ENCODE measurements at places on chromosomes 6 and 20.

GRCh38 chr6:46269447-46270229 lies 98.9 kb upstream of the ENPP5 start:
- no peak for DNase-seq

DNA sequence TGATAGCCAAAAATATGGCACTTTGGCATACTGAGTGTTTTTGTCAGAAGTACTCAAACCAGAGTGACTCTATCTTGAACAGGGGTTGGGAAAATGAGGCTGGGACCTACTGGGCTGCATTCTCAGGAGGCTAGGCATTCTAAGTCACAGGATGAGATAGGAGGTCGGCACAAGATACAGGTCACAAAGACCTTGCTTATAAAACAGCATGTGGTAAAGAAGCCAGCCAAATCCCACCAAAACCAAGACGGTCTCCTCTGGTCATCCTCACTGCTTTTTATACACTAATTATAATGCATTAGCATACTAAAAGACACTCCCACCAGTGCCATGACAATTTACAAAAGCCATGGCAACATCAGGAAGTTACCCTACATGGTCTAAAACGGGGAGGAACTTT lies 985.1 kb downstream of the HACE1 start:
- DNase-seq, result no peak

GRCh38 chr6:54681987-54682386 lies 164.6 kb upstream of the FAM83B start:
- DNase-seq, result no peak

DNA sequence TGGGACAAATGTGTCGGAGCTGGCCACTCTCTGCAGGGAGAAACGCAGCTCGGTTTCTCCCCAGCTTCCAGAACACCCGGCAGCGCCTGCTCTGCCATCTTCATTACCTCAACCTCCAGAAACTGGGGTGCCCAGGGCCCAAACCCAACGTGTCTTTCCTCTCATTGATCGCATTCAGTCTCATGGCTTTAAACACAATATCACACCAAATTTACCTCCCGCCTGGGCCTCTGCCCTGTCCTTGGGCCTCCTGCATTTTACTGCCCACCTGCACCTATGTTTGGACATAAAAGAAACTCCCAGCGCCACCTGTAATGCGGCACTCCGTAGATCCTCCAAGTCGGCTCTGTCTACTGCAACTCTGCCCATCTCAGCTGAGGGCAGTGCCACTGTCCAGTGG lies 22.2 kb downstream of the SERPINB6 start:
- DNase-seq, result no peak

GRCh38 chr6:127538750-127539264 lies 19.7 kb upstream of the MTCL3 start:
- no peak for DNase-seq

- no peak for DNase-seq
Measured at GRCh38 chr6:28082939-28083338, 2.6 kb downstream of the ZNF165 start.

DNA sequence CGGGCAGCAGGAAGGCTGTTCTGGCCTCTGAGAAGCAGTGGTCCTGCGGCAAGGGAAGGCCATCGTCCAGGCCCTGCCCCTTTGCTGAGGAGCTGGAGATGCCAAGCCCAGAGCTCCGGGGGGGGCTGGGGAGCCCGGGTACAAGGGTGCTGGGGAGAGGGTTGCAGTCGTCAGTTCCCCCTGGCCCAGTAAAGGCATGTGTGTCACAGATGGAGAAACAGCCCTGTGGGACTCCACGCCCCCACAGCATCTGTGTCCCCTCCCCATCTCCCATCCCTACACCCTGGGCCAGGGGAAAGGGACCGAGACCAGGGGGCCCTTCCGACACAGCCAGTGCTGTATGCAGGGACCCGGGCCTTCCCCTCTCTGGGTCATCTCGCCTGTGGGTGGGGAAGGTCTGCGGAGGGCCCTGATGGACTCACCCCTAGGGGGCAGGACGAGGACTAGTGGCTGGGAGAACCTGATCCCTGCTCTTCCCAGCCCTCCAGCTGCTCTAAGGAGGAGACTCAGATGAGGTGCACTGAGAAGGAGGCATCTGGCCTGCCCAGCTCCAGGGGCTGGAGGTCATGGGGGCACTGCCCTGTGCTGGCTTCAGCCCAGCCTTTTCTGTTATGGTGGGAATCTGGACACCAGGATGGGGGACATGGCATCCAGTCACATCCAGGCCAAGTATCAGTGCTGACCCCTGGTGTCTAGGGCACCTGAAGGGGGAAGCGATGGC lies 609 bp downstream of the MYL9 start:
- no peak for DNase-seq

- peak; percentile 12 for DNase-seq
Measured at GRCh38 chr6:161085246-161085645, 93.7 kb downstream of the MAP3K4 start.

- no peak for DNase-seq
Measured at GRCh38 chr6:35782424-35782823, 1.6 kb downstream of the CLPSL1 start.

DNA sequence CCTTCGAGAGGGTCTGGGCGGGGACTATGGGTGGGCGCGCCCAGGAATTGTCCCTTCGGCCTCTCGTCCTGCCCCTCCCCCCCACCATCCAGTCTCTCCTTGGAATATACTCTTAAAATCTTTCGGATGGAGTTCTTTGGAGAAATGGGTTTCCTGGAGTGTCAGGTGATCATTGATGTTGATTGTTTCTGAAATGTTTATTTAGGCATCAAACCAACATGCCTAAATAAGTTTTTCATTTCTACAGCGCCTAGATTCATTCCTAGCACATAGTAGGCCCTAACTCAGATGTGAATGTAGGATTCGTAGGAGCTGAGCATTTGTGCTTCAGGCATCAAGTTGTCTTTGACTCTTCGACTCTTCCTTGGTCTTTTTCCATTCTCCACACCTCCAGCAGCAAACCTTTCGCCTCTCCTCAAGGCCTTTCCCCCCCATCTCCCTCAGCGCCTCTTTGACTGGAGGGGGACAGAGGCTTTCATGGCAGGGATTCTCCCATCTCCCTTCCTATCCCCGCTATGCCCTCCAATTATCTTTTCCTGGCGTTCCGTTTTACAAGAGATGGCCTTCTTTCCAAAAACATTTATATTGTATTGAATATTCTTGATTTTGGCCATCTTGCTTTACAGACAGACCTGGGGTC lies 610 bp downstream of the CASP8AP2 start:
- no peak for DNase-seq

All from T-helper 1 cell (primary cell).